ENCODE measurements at places on chromosomes 7 and 10.

- DNase-seq: no peak
Measured at GRCh38 chr10:52965938-52966401, 193.4 kb upstream of the MBL2 start.

DNA sequence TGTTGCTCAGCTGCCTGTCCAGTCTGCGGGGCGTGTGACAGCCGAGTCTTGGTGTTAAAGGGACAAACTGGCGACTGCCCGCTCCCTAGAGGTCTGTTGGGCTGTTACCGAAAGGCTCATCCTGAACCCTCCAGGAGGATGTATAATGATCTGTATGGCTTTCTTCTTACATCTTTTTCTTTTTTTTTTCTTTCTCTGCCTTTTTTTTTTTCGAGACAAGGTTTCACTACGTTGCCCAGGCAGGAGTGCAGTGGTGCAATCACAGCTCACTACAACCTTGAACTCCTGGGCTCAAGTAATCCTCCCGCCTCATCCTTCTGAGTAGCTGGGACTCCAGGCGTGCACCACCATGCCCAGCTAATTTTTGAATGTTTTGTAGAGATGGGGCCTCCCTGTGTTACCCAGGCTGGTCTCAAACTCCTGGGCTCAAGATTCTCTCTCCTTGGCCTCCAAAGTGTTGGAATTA lies 857 bp downstream of the INTS15 start:
- no peak for DNase-seq

DNA sequence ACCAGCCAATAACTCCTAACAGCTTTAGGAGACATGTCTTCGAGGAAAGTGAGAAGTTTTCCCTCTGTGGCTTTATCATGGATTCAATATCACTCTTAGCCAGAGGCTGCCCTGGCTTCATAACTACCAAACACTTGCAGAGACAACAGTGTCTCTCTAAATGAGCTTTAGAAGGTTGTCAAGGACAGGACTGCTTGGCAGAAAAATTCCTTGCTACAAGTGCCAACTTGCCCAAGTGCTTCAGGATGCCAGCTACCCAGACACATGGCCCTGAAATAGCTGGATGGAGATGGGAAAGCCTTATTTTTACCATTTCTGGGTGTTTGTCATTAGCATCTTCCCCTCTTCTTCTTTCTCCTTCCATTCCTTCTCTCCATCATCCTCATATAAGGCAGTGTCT lies 137.1 kb upstream of the MDFIC start:
- DNase-seq: no peak

DNA sequence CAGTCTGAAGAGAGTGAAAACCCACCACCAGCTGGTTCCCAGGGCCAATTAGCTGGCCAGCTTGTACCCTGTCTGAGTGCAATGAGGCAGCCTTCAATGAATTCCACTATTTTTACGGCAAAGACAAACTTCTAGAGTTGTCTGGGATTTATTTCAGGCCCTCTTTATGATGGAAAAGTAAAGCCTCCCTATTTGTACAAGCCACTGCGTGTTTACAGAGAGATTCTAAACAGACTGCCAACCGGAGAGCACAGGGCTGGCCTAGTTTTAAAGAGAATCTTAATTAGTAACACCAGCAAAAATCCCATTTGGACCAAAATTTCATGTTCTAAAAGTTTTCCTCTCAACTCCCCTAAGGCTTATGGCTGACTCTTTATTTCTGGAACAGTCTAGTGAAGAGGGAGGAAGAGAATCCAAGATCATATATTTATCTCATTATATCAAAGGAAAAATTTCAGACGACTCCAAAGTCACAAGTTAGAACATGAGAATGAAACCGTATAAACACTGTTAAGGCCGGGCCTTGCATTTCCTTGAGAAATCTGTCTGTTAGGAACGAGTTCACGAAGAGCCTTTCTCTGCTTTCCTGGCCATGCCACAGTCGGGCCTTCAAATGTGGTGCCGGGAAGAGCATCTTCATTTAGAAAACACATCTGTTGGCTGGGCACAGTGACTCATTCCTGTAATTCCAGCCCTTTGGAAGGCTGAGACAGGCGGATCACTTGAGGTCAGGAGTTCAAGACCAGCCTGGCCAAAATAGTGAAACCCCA lies 724.6 kb upstream of the NRP1 start:
- DNase-seq: no peak

GRCh38 chr10:49508249-49508648 lies 30.7 kb downstream of the ERCC6 start:
- peak; percentile 15 for DNase-seq

DNA sequence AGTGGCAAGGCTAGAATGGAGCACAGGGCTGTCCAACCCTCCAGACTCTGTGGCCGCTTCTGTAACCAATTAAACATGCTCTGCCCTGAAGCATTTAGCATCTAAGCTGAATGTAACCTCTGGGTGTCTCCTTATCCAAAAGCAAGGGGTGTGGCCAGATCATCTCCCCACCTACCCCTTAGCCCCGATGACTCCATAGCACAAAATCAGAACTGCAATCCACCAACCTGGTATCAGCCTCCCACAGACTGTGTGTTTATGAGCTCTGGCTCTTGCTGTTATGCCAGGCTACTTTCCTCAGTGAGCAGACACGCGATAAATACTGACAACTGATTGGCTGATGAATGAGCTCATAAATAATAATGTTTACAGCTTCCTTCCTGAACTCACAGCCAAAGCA lies 3.2 kb downstream of the FRMD4A start:
- DNase-seq: no peak

- no peak for DNase-seq
Measured at GRCh38 chr7:151312831-151313809, 28.5 kb upstream of the NUB1 start.

DNA sequence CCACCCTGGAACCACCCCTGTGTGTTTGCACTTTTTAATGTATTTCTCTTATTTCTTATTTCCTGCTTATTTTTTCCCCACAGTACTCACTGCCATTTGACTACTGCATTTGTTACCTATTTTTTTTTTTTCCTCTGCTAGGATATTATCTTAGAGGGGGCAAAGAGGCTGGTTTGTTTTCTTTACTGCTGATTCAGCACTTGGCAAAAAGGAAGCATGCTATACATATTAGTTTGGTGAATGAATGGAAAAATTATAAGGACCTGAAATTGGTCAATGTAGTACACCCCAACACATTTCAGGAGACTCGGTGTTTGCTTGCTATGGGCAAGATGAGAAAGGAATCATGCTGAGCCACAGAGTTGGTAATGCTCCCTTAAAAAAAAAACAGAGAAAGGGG lies 193.5 kb downstream of the SORCS3 start:
- no peak for DNase-seq

DNA sequence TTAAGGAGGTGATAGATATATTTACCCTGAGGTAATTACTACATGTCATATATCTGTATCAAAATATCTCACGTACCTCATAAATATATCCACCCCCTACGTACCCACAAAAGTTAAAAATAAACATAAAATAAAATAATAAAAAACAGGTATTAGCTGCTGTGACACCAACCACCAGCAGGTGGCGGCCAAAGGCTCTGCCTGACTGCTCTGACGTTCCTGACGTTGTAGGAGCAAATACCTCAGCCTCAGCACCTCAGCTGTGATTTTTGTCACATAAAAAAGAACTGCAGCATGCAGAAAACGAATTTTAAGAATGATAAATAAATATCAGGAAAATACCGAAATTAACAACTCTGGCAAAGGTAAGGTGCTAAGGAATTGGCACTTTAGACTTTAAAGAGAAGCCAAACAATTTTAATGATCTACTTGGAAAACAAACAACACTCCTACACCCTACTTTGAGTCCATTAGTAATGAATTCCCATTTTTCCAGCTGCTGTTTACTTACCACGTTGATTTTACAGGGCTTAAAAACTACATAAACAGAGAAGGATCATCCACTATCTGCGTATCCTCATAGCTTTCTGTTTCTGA lies 125.4 kb upstream of the TARP start:
- DNase-seq: peak; percentile 11
